ENCODE measurements at places on chromosomes 3 and 15. TPM values are rescaled to one million over a fixed set of nuclear protein-coding genes. Genes with fewer than 3 reads are reported as not detected.

CRABP1 gene
- total RNA-seq, result not detected

IL5RA gene
- not detected for total RNA-seq

DLEC1 gene
- not detected for total RNA-seq

DNA sequence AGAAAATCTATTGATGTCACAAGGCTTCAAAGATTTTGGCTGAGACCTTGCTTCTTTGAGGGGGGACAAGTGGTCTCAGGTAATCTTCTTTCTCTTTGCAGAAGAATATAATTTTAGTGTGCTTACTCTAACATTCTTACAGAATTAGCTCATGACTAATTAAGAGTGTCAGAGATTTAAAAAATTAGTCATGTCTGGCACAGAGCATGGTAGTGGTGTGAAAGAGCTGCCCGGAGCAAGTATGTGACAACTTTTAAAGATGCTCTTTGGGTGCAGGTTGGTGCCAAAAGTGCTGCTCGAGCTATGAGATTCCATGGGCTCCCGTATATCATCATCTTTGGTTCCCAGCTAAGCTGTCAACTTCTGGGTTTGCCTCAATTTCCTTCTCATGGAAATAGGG is 31.1 kb downstream of the CYP19A1 start:
- DNase-seq, result no peak

- DNase-seq, result no peak
These were observed 125.5 kb downstream of the RBMS3 start for GRCh38 chr3:29406291-29406832.

DNA sequence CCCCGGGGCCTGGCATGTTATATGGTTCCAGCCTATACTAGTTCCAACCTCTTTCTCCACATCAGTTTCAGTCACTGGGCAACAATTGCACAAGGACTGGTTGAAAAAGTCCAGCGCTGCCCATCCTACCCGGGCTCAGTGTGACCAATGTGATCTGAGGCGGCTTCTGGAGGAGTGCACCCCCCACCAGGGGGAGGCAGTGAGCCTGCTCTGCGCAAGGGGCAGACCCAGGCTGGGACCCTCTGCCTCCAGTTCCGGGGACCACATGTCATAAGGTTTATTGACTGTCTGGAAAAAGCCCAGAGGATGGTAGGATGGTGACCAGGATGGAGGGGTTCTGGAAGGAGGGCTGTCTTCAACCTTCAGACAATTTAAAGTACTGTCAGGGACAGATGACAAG is 25.6 kb upstream of the NR2E3 start:
- no peak for DNase-seq

GRCh38 chr3:123700791-123701722 is 116.2 kb upstream of the HACD2 start:
- no peak for DNase-seq

GRCh38 chr15:83919978-83920510 is 266.1 kb downstream of the ADAMTSL3 start:
- DNase-seq, result no peak

DNA sequence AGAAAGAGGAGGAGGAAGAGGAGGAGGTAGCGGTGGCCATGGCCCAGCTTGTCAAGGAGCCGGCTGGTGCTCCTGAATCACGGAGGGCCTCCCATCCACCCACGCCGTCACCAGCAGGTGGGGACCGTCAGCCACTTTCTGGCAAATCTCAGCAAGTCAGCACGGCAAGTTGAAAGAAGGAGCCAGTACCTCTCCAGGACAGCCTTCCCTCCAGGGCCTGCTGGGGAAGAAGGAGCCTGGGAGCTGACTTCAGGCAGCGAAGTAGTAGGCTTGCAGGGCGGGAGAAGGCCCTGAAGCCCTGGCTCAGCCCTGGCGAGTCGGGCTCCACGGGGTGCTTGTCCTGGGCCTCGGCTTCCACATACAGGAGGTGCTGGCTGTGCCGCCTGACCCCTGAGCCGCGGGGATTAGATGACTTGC is 99.2 kb upstream of the TRPM1 start:
- no peak for DNase-seq

All from epithelial cell of proximal tubule (primary cell).